Inflammatory macrophage treated with lipopolysaccharide for 4 hours (primary cell): ENCODE measurements at places on chromosomes 11 and 22.

DNA sequence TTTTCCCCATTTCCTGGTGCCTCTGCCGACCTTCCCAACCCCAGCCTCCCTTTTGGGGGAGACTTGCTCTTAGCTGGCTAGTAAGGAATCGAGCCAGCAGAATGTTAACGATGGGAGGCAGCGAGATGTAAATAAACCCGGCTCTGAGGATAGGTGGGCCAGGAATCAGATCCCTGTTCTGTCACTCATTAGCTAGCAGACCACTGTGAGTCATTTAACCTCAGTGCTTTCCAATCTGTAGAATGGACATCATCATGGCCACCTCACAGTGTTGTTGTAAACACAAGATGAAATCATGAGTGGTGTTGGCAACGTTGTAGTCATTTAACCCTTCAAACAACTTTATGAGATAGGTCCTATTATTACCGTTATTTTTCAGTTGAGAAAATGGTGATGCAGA is 208.6 kb downstream of the KIRREL3 start:
- DNase-seq, result no peak

DNA sequence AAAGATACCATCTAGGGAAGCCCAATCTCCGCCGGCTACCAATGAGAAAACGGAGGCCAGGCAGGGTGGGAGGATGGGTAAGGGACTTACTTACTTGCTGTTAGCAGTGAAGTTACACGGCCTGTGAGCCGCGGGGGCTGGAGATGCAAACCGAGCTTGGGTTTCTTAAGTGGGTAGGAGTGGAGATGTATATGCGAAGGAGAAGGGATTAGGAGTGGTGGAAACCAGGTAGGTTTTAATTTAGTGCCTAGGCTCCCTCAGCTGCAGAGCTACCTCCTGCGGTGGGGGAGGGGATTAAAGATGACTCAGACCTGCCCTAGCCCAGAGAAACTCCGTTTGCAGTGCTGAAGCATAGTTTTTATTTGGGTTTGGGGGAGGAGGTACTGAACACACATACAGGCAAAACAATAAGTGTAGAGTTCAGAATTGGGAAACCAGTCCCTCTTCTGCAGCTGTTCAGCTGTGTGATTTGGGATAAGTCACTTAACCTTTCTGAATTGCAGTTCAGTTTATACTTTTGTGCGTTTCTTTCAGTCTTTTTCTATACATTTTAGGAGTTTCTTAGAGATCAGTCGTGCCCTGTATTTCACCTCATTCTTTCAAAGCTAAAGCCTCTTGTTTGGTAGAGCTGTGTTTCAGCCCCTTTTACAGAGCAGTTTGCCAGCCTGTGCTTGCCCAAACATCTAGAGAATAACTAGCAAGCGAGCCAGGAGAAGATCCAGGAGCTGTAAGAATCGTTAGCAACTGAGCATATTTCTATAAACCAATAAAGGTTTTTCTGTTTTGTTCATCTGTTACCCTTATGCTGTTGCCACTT is 596 bp upstream of the TNRC6B start:
- peak; percentile 32 for DNase-seq

GRCh38 chr11:8760896-8761295 is 78.3 kb downstream of the RPL27A start:
- DNase-seq, result peak; percentile 18

- DNase-seq, result no peak
Observed at GRCh38 chr22:44200855-44201550, 20.3 kb downstream of the PARVG start.

GRCh38 chr22:37016134-37016910 is 2.9 kb downstream of the TST start:
- no peak for DNase-seq

GRCh38 chr22:22882033-22882717 is 5.4 kb upstream of the IGLL5 start:
- DNase-seq, result peak; percentile 84

- no peak for DNase-seq
Observed at GRCh38 chr11:105699203-105699602, 89.3 kb downstream of the GRIA4 start.

GRCh38 chr22:22815397-22816170 is 72.0 kb upstream of the IGLL5 start:
- DNase-seq, result peak; percentile 62

DNA sequence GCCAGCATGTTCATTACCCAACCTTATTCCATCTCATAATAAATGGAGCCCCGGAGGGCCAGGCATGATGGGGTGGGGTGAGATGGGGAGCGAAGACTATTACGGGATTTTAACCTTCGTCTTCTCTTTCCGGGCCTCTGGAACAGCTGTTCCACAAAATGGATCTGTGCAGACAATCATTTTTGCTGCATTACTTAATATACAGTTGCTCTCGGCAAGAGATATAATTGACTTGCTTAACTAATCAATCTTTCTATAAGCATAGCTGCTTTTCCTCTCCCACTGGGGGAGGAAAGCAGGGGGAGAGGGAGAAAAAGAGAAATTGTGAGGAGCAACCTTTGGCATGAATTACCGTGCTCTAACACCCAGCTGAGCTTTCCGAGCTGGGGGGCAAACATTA is 440.4 kb downstream of the BUD13 start:
- DNase-seq, result no peak

DNA sequence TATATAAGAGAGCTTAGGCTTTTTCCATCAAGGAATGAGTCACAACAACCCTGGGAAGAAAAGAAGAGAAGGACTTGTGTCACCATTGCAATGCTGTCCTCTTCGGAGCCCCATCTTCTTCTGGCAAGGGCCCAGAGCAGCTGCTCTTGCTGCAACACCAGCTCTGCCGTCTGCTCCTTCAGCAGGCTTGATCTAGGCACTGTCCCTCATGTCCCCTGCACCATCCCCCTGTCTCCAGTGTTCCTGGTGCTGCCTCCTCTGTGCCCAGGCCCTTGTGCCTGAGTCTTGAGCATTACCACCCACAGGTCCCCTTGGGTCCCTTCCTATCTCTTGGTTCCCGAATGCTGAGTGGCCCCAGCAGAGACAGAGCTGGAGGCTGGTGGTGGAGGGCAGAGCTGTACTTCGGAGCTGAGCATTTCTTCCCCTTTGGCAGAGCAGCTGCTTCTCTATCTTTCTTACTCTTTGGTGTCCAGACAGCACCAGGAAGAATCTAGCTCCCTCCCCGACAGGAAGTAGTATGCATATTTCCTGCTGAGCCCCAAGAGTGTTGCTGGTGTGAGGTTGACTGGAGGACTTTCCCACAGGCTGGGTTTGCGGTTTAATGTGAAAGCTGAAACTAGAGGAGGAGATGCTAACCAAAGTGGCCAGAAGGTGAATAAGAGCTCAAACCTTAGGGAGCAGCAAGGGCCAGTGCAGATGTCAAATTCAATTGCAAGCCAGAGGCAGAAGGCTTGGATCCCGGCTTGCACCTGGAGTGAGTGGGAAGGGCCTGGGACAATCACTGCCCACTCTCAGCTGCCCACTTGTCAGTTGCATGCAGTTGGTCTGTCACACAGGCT is 27.8 kb downstream of the WEE1 start:
- DNase-seq, result peak; percentile 83

DNA sequence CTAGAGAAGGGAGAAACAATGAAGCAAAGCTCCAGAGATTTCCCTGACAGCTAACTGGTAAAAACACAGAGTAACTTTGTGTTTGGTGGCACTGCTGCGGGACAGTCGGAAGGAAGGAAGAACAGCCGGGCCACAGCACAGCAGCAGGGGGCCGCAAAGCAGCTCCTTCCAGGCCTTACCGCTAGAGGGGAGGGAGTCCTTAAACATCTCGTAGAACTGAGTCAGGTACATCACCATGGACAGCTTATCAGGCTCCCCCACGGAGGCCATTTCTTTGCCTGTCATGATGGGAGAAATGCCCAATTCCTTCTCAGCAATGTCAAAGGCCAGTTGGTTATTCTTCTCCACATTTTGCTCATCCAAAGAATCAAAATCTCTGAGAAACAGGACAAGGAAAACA is 114.6 kb upstream of the BID start:
- no peak for DNase-seq

DNA sequence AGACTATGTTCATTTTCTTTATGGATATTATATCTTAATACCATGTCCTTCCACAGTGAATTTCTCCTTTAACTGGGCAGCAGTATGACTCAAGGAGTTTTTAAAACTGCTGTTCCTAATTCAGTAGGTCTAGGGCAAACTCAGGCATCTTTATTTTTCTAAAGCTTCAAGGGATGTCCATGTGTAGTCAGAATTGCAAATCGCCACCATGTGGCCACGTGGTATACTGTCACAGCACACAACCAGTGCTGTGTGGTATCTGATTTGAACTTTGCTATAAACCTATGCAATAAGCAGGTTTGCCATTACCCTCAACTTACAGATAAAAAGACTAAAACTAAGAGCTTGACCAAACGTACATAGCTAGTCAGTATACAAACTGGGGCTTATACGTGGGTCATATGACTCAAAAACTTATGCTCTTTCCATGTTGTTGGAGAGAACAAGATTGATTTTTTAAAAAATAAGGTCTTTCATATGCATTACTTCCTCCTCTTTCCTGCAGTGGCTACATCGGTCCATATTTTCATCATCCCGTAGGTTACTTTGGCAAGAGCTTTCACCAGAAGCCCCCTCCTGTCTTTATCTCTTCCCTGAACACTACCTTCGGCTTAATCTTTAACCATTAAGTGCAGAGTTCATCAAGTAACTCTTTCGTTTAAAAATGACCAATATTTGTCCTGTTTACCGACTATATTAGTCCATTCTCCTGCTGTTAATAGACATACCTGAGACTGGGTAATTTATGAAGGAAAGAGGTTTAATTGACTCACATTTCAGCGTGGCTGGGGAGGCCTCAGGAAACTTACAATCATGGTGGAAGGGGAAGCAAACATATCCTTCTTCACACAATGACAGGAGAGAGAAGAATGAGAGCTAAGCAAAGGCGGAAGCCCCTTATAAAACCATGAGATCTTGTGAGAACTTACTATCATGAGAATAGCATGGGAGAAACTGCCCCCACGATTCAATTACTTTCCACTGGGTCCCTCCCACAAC is 8.0 kb upstream of the HTATIP2 start:
- peak; percentile 48 for DNase-seq

GRCh38 chr11:65787649-65788622 is 1.1 kb downstream of the OVOL1 start:
- no peak for DNase-seq
